ENCODE measurements at places on chromosomes 5 and 9.

DNA sequence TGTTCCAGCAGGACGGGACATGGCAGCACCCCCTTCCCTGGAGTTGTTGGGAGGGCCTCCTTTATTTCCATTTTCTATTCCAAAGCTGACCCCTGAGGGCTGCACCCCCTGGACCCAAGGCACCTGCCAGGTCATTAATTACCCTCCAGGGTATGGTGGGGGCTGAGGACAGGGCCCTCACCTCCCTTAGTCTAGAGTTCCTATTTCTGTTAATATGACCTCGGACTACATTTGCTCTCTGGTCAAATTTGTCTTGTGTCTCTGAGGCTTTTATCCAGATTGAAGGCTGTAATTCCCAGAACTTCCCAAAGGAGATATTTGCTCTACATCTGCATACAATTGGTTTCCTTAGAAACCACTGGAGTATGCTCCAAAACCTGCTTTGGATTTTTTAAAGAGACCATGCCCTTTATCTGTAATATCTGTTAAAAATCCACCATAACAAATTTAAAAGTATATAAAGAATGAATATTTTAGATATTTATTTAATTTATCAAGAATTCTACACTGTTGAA is 16.8 kb downstream of the PHF2 start:
- DNase-seq = no peak

GRCh38 chr9:136921307-136921706 is 23.2 kb downstream of the FBXW5 start:
- no peak for DNase-seq

- no peak for DNase-seq
These were observed 36.7 kb upstream of the KCNIP1 start for GRCh38 chr5:170466988-170467707.

DNA sequence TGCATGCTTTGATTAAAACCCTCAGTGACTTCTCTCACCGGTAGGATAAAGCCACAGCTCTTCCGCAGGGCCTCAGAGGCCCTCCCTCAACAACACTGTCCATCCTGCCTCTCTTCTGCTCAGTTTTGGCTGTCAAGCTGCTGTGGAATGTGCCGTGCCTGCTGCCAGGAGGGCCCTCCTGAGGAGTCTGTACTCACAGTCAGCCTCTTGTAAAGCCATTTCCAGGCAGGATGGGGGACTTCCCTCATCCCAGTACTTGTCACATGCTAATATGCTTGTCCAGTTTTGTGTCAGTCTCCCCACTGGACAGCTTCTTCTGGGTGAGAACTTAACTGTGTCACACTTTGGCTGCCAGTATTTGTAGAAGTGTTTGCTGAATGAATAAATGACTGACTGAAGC is 13.9 kb upstream of the DDX41 start:
- DNase-seq = no peak

GRCh38 chr5:151810897-151811296 is 39.1 kb downstream of the G3BP1 start:
- no peak for DNase-seq

GRCh38 chr5:40046792-40047191 is 622.0 kb upstream of the DAB2 start:
- no peak for DNase-seq

DNA sequence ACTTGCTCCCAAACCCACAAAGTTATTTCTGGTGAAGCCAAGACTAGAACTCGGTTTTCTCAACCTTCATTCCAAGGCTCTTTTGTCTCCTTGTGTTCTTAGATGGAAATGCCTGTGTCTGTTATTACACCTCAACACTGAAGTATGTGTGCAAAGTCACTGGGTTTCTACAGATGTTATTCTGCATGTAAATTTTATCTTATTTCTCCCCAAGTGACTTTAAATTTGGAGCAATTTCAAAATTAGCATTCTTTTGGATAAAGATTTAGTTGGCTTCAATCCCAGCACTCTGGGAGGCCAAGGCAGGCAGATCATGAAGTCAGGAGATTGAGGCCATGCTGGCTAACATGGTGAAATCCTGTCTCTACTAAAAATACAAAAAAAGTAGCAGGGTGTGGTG is 104.4 kb upstream of the GNA14 start:
- no peak for DNase-seq

GRCh38 chr5:38648703-38649291 is 92.4 kb upstream of the LIFR start:
- DNase-seq = no peak

DNA sequence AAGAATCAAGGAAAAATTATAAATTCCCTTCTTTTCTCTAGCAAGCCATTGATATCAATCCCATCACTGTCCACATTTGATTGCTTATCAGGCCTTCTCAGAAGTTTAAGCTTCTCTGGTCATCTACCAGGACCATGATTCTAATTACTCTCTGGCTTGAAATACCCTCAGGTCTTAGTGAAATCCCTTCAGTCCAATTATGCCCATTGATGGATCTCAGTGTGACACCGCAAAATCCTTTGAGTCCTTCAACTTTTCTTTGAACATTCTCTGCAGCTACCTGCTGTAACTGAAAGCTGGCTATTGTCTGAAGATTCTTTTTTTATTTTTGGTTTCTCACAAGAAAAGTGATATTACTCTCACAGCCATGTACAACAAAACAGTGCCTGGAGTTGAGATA is 3.0 kb upstream of the CDH9 start:
- no peak for DNase-seq

GRCh38 chr5:96967400-96967799 is 31.5 kb downstream of the LNPEP start:
- no peak for DNase-seq

DNA sequence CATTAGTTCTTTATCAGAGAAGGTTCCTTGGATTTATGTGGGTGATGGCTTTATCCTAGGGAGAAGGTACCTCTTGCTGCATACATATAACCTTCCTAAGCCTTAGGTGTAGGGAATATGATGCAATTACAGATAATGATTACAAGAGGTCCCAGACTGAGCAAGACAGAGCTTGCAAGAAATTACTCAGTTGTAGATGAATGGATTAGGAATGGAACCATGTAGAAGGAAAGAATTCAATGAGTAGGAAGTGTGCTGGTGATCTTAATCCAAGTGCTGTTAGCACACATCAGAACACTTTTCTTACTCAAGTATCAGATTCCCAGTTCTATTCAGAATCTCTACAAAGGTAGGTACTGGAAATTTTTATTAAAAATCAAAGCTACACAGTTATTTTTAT is 2.5 kb downstream of the OR13F1 start:
- DNase-seq = no peak

DNA sequence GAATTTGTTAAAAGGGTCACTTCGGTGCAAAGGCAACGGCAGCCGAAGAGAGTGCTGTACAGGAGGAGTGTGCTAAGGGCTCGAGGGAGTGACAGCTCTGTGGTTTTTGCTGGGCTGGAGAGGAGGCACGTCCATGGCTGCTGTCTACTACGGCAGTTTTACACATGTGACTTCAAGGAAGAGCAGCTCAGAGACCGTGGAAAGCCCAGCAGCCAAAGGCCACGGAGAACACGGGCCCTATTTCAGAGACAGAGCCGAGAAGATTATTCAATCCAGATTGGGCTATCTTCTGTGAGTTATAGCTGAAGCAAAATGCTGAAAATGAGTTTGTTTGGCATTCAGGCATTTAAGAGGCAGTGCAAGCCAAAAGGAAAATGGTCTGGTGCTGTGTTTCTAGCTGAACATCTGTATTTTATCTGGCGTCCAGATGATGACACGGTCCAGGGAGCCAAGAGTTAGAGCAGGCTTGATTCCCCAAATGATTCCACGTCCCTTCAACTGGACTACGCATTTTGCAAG is 96.4 kb downstream of the RFK start:
- DNase-seq = no peak

DNA sequence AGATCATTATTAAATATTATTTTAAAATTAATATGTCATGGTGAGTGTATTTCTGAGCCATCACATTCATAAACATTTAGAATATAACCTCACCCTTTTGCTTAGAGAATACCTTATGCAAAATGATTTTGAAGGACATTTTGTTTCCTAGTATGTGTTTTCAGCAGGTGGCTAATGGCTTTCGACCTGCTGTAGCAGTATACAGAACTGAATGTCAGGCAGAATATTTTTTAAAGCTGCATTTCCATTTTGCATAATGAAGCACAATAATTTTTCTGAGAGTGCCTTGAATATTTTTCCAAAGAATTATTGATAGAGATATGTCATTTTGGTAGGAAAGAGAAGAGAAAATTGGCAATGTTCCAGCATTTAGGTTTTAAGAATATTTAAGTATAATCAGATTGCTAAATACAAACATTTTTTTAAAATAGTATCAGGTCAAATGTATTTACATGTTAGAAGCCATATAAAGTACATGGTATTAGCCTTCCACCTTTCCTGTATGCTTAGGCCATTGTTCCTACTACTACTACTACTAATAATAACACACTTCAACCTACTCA is 42.3 kb downstream of the PAM start:
- DNase-seq = no peak

GRCh38 chr5:144276034-144276822 is 105.6 kb downstream of the KCTD16 start:
- no peak for DNase-seq

GRCh38 chr9:347667-348292 is 133.1 kb downstream of the DOCK8 start:
- no peak for DNase-seq

- peak; percentile 5 for DNase-seq
These were observed 1050.2 kb downstream of the CDH12 start for GRCh38 chr5:21802869-21803490.

- DNase-seq = no peak
These were observed 72.8 kb downstream of the MAPKAP1 start for GRCh38 chr9:125634040-125634717.

DNA sequence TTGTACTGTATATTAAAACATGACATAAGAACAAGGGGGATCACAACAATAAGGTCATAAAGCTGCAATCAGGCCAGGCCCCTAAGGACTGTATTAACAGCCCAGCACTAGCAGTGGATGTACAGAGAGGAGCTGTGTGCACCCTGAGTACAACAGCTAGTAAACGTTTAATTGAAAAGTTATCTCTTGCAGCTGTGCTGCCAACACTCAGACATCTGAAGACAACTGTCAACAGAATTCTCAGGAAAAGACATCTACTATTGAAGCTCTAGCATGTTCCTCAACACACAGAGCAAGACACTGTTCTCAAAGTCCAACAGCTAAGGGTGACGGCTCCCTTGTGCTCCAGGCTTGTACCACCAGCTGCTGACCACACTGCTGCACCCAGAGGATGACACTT is 199.6 kb downstream of the DCP2 start:
- no peak for DNase-seq

GRCh38 chr9:97570899-97571298 is 62.3 kb downstream of the TSTD2 start:
- no peak for DNase-seq

DNA sequence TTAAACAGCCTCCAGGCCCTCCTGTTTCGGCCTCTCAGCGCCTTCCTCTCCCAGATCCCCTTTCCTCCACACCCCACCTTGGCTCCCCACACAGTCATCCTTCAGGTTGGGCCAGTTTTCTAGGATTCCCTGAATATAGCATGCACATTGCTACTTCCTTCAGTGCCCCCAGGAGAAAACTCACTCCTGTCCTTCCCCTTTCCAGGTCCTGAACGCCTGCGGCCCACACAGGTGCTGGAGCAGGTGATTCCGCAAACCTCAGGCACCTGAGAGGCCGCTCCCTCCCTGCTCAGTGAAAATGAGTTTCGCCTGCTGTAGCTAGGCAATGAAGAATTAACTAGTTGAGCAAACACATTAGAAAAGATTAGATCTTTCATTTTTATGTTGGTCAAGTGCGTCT is 185.0 kb downstream of the MED10 start:
- peak; percentile 12 for DNase-seq

DNA sequence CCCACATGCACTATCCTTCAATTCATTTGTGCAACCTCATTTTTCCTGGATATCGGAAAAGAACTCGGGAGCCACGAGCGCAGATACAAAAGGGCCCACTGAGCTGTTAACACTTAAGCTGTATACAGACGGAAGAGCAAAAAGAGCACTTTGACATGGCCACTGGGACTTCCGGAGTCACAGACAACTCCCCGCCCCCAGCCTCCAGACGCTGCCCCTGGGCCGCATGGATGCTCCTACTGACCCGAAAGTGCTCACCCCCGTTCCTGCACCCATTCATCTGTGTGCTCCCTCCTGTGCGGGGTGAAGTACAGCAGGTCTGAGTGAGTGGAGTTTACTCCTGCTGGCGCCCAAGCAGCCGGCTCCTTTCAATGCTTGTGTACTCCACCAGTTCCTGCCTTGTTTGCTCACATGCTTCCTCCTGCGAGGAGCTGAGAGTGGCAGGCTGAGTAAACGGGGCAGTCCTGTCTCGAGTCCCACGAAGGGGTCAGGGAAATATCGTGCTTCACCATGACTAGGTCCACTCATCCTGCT is 901.0 kb upstream of the CTNND2 start:
- no peak for DNase-seq

- no peak for DNase-seq
These were observed 13.0 kb upstream of the DPM2 start for GRCh38 chr9:127950513-127951289.

DNA sequence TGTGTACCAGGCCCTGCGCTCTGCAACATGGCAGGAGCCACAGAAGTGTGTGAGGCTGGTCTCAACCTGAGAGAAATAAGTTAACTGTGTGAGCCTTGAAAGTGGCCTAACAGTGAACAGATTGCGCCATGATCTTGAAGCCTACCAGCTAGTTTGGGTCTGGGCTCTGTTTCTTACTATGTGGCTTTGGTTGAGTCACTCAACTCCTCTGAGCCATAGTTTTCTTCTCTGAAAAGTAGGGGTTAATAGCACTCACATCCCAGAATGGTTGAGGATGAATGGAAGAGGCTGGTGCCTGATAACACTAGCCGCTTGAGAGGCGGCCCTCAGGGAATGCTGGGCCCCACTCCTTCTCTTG is 121.5 kb downstream of the RGS3 start:
- no peak for DNase-seq

- DNase-seq = no peak
These were observed 554.0 kb downstream of the BNC2 start for GRCh38 chr9:16316456-16316855.

- no peak for DNase-seq
These were observed 65.6 kb downstream of the GPR21 start for GRCh38 chr9:123099042-123099441.

DNA sequence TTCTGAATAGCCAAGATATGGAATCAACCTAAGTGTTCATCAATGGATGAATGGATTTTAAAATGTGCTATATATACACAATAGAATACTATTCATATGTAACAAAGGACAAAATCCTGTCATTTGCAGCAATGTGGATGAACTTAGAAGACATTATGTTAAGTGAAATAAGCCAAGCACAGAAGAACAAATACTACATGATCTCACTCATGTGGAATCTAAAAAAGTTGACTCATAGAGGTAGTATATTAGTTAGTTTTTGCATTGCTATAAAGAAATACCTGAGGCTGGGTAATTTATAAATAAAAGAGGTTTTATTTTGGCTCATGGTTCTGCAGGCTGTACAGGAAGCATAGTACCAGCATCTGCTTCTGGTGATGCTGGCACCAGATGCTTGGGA is 8.1 kb downstream of the CATSPER3 start:
- DNase-seq = no peak

DNA sequence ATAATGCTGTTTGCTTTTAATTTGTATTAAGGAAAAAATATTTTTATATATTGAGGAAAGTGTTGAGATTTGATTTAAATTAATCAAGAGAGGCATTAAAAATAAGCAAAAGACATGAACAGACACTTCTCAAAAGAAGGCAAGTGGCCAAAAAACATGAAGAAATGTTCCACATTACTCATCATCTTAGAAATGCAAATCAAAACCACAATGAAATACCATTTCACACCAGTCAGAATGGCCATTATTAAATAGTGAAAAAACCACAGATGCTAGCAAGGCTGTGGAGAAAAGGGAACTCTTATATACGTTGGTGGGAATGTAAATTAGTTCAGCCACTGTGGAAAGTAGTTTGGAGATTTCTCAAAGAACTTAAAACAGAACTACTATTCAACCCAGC is 45.9 kb downstream of the RANBP17 start:
- no peak for DNase-seq

Data from left renal pelvis (tissue), 4 donors.